ENCODE measurements at places on chromosomes 13 and 19. TPM values are rescaled to one million over a fixed set of nuclear protein-coding genes. Genes with fewer than 3 reads are reported as not detected.

The ZNF835 gene
- not detected for total RNA-seq

The C5AR1 gene
- 0.16 TPM for total RNA-seq

The TNFSF13B gene
- 5.5 TPM for total RNA-seq

The PGLYRP1 gene
- not detected for total RNA-seq

The SYNE4 gene
- not detected for total RNA-seq

The IFI30 gene
- total RNA-seq, result 35.3 TPM

The ZNF709 gene
- total RNA-seq, result 3.2 TPM

The AZU1 gene
- total RNA-seq, result 0.16 TPM

The VAV1 gene
- total RNA-seq, result not detected

The C1QTNF9 gene
- total RNA-seq, result 0.09 TPM

The COX7A1 gene
- 31.8 TPM for total RNA-seq

The CD22 gene
- not detected for total RNA-seq

The AP2S1 gene
- 155 TPM for total RNA-seq

The ZNF253 gene
- total RNA-seq, result 2.5 TPM

The USPL1 gene
- total RNA-seq, result 8.7 TPM

The ADGRE1 gene
- total RNA-seq, result not detected

The STOML3 gene
- total RNA-seq, result not detected

The SYCN gene
- not detected for total RNA-seq

Data from bronchial smooth muscle cell (primary cell).